Fibroblast of skin of abdomen (primary cell): ENCODE measurements at places on chromosomes 6 and 20.

- no peak for DNase-seq
These were observed 90.8 kb downstream of the GMPR start for GRCh38 chr6:16329233-16329632.

DNA sequence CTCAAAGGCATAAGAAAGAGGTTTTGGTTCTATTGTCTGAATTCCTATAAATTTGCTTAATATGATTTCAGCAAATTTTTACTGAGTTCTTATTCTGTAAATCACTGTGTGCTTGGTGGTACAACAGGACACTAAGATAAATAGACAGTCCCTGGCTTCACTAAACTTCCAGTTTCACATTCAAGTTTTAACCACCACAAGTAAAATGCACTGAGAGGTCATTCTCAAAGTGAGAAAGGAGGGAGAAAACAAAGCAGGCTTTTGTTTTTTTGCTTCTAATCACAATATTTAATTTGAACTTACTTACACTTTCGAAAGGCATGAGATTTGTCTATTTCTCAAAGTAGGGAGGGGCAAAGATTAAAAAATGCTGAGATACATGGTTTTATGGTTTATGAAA lies 445.7 kb downstream of the CDC5L start:
- DNase-seq = no peak

GRCh38 chr6:167244064-167244960 lies 46.8 kb upstream of the UNC93A start:
- no peak for DNase-seq

- no peak for DNase-seq
These were observed 8.7 kb downstream of the B4GALT5 start for GRCh38 chr20:49704932-49705336.
